Thoracic aorta endothelial cell (primary cell): ENCODE measurements at places on chromosomes 6 and 20. TPM values are rescaled to one million over a fixed set of nuclear protein-coding genes. Genes with fewer than 3 reads are reported as not detected.

Gene YWHAB
- total RNA-seq = 223 and 244 TPM in 2 replicates

Gene PDE10A
- total RNA-seq = 9.1 and 18.9 TPM in 2 replicates

Gene POM121L2
- not detected in 2 replicates for total RNA-seq

Gene SLC26A8
- total RNA-seq = under 0.01 TPM in 2 replicates

Gene CRIP3
- total RNA-seq = not detected in 2 replicates

Gene TFAP2D
- not detected in 2 replicates for total RNA-seq

Gene SLC2A10
- total RNA-seq = 4.5 and 9.3 TPM in 2 replicates

Gene C20orf202
- total RNA-seq = not detected in 2 replicates

Gene SLC22A1
- not detected in 2 replicates for total RNA-seq

Gene HS3ST5
- not detected in 2 replicates for total RNA-seq

Gene BNIP5
- total RNA-seq = under 0.01 TPM in 1 of 2 replicates, not detected in the other

Gene IL17F
- not detected in 2 replicates for total RNA-seq

Gene ATAT1
- 6.0 and 6.5 TPM in 2 replicates for total RNA-seq

Gene PRL
- total RNA-seq = not detected in 2 replicates
